Endodermal cell (in vitro differentiated cells): ENCODE measurements at places on chromosomes 5 and 9.

- DNase-seq: no peak
These were observed 8.1 kb downstream of the FAM193B start for GRCh38 chr5:177546258-177546741.

- no peak for DNase-seq
These were observed 2.7 kb downstream of the TNFAIP8 start for GRCh38 chr5:119358530-119358900.

GRCh38 chr5:7714119-7714518, 136.8 kb downstream of the CFAP90 start:
- DNase-seq: no peak

- no peak for DNase-seq
These were observed 156.4 kb upstream of the ELL2 start for GRCh38 chr5:96117771-96118651.

DNA sequence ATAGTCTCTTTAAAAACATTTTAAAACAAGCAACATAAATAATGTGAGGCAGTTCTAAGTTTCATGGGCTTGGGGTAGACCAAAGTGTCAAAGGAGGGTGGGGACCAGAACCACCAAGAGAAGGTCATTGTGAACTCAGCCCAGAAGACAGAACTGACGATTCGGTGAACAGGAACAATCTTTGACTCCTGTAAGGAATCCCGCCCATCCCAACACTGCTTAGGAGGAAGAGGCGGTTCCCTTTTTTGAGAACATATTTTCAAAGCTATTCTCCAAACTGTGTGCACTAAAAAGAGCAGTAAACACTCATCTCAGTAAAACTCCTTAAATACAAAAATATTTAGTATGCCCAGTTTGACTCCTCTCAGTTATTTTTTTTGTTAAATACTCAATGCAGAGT, 176.5 kb upstream of the TLE4 start:
- no peak for DNase-seq

DNA sequence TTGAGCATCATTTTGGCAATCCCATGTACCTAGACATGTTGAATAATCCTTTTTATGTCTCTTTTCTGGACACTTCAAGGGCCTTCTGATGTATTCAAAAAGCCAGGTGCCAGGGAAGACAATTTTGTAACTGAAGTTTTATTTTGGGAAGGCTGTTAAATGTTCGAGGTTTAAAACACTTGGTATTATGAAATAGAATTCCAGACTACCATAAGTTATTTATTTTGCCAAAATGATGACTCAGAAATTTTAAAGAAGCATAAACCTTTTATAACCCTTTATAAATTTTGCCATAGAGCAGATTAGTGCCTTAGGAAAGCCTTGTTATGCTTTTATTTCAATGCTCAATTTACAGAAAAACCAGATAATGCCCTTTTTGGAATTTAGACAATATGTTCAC, 30.3 kb upstream of the UHRF2 start:
- no peak for DNase-seq

GRCh38 chr9:122126331-122127261, 33.0 kb downstream of the NDUFA8 start:
- DNase-seq: no peak

- DNase-seq: peak; percentile 78
These were observed at the start of gene DMRT1 for GRCh38 chr9:841371-842209. DMRT1 (plus strand) TSS chr9:841697; CDS start chr9:841839, 142 bp downstream.

DNA sequence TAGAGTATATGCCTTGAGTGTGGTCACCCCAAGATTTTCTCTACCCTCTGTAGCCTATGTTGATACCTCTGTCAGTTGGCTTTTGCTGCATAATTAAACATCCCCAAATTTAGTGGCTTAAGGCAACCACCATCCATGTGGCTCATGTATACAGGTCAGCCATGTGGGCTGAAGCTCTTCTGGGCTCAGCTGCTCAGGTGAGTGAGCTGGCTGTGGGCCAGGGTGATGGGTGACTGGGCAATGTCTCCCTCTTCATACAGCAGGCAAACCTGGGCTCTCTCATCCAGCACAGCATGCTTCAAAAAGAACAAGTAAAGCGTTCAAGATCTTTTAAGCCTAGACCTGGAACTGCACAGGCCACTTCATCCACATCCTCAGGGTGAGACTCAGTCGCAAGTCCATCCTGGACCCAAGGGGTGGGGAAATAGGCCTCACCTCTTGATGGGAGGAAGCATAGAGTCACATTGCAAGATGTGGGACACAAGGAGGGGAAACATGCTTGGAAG, 188.2 kb upstream of the TAS2R1 start:
- no peak for DNase-seq

- no peak for DNase-seq
These were observed 145.9 kb downstream of the FANCC start for GRCh38 chr9:95171596-95171995.

DNA sequence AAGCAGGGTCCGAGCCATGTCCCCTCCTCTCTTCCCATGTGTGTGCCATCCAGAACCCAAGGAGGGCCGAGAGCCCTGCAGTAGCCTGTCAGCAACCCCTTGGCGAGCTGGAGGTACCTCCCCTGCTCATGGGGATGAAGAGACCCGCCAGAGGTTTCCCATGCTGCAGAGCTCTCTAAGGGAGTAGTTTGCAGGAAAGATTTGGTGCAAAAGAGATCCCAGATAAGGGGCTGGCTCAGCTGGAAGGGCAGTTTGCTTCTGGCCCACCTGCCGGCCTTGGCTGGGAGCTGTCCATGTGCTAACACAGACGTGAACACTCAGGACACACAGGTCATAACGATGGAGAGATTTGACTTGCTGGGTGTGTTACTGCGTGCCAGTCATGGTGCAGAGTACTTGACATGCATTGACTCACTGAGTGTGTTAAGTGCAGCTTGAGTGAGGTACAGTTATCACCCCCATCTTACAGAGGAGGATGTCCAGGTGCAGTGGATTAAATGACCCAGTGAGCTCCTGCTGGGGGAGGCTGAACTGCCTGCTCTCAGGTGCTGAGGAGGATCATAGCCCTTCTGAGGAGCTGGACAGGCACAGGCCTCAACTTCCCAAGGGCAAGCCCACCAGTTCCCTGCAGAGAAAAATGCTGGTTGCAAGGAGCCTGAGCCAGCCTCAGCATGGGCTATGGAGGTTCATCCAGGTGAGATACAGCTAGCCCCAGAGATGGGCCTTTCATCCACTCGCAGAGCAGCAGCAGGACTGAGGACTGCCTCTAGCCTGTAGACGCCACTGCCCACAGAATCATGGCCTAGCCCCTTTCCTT, 6.3 kb upstream of the SLC25A48 start:
- DNase-seq: peak; percentile 60

GRCh38 chr5:78610163-78610583, 38.4 kb downstream of the LHFPL2 start:
- no peak for DNase-seq

DNA sequence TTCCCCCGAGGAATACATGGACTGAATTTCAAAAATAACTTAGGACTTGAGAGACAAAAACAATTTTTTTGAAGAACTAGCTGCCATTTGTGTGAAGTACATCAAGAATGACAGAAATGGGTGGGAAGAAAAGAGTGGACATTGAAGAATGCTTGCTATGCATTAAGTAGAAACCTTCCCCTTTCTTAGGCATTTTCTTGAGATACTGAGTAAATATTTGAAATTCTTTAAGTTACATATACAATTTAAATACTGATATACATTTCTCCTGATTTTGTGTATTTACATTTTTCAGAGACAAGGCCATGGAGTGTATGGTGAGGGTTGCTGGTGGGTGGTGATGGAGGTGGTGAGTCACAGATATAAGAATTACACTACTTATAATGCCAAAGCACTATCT, 319.3 kb upstream of the ADAMTSL1 start:
- no peak for DNase-seq

GRCh38 chr5:176528761-176529115, 8.5 kb downstream of the RNF44 start:
- DNase-seq: peak; percentile 48

- no peak for DNase-seq
These were observed 266.4 kb upstream of the FBXL7 start for GRCh38 chr5:15233566-15233965.

DNA sequence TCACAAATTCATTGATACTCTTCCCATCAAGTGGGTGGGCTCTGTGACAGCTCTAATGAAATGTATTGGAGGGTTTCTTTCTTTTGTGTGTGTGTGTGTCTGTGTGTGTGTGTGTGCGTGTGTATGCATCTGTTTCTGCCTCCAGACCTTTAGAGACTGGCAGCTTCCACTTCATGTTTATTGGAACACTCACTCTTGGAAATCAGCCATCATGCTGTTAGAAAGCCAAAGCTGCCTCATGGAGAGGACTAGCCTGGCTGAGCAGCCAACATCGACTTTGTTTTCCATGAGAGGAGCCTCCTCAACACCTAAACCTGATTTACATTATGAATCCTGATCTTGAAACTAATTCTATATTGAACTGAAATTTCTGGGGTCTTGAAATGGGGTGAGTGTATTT, 128.5 kb upstream of the FAM174A start:
- DNase-seq: no peak

DNA sequence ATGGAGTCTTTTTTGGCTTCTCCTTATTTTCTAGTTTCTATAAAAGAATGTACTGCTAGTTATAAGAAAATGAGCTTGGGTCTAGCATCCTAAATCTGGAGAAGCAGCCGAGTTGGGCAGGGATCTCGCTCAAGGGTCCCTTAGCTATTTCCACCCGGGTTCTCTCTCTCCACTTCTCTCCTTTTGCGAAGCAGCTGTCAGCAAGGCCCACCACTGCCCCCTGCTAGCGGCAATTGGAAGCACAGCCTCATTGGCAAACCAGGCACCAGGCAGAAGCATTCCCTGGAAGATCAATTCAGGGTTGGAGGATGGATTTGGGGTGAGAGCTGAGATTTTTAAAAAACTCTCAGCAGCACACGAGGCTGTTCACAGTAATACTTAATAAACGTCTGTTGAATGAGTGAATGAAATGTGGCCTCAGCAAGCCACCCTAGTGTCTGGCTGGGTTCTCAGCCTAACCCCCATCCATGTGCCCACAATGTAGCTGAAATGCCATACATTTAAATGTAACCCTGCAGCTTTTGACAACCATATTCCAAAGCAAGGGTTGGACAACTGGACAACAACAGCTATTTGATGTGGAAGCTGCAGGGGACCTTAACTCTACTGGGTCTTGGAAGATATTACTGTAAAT, 34.6 kb upstream of the TNIP1 start:
- DNase-seq: peak; percentile 95

DNA sequence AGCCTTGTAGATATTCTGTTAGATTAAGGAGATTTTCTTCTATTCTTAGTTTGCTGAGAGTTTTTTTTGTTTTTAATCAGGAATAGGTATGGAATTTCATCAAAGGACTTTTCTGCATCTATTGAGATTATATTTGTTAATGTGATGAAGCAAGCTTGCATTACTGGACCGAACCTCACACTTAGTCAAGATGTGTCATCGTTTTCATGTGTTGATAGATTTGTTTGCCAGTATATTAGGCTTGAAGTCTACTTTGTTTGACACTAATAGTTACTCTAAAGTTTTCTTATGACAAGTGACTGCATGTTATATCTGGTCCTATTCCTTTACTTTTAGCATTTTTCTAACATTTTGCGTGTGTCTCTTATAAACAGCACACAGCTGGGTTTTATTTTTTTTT, 12.4 kb upstream of the HACD4 start:
- no peak for DNase-seq

GRCh38 chr9:134618833-134619447, 22.7 kb upstream of the COL5A1 start:
- peak; percentile 14 for DNase-seq

GRCh38 chr5:179154991-179155955, 95.1 kb downstream of the ZNF354C start:
- peak; percentile 71 for DNase-seq

DNA sequence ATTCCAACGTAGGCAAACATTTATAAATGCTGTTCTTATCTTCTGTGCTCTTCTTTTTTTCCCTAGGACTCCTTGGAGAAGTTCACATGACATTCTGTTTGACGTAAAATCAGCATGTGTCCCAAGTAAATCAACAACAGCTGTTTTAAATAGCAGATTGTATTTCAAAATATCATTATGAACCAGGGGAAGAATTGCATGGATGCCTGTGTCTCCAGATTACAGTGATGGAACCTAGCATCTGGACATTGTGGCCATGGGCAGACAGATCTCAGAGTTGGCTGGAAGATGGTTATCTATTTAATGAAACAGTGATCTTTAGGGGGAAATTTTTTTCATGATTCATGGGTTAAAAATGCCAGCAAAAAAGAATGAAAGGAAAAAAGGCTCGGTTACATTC, 222.0 kb downstream of the MAN2A1 start:
- DNase-seq: no peak

DNA sequence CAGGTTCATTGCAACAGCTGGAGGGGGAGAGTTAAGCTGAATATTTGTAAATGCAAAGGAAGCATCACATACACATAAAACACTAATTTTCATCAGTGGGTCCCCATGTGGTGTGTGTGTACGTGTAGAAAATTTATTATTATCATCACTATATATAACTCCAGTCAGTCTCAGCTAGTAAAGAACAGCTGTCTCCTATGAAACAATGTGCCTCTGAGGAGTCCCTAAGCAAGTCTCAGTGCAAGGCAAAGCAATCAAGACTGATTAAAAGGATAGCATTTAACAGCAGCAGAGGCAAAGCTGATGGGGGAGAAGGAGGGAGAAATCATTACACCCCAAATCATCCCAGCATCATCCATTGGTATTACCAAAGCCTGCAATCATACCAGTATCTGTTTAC, 104.2 kb upstream of the MARCHF11 start:
- DNase-seq: no peak

- no peak for DNase-seq
These were observed 251.6 kb upstream of the HAPLN1 start for GRCh38 chr5:83972236-83972635.

- DNase-seq: peak; percentile 29
These were observed 80.4 kb downstream of the GTF3C4 start for GRCh38 chr9:132750668-132751067.

DNA sequence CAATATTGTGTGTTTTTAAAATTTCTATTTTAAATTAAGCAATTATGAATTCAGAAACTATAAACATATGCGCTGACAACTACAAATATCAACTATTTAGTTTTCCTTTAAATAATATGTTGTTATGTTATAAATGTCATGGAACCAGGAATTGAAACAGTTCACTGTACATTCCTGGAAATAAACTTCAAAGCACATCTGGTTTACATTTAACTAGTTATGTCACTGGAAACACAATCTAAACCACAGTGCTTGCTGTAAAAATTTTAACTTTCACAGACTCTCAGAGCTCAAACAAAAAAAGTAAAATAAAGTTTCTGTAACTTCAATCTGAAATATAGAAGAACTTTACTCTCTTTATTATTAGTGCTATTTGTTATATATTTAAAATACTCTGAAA, 179.2 kb downstream of the FBN2 start:
- no peak for DNase-seq

- no peak for DNase-seq
These were observed 215.5 kb downstream of the MPDZ start for GRCh38 chr9:13063880-13064459.

- no peak for DNase-seq
These were observed 114.5 kb upstream of the SPRY4 start for GRCh38 chr5:142439207-142439860.

- DNase-seq: no peak
These were observed 1068.3 kb upstream of the EDIL3 start for GRCh38 chr5:85453026-85453349.

GRCh38 chr5:159449925-159450324, 119.6 kb upstream of the IL12B start:
- DNase-seq: no peak
